T-helper 2 cell treated with Interferon-gamma antibody and Interleukin-4, amounts not matched to agents 5 μg/mL and 100 μg/mL, for 36 hours (primary cell): ENCODE measurements at places on chromosomes 2 and 18.
A peak's percentile ranks its signal among the peaks of the same experiment; 100 is the strongest.

DNA sequence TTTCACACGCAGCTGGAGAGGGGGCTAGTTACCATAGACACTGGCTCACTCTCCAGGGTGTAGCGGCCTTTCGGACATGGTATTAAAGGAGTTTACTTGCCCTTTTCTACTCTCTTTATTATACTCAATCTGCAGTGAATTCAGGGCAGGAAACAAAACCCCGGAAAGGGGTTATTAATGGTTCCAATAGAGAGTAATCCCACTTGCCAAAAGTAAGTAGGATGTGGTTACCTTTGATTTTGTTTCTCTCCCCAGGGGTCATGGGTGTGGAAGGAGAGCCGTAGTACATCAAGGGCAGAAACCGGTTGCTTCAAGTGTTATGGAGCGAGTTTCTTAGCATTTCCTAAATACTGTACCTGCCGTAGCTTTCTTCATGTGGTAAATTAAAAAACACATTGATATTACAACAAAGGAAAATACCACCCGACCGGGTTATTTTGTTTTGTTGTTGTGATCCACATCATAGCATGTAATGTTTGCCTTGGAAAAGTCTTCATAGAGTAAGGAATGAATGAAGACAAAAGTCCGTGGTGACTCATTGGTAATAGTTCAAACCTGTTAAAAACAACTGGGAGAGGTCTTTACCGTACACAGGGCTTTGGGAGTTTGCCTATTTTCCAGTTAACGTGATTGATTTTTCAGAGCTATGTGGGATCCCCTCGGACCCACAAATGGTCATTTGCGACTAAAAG lies 71.5 kb downstream of the SLC4A3 start:
- H3K36me3 ChIP-seq = no peaks in the 10 kb centered on the region
- H3K4me1 ChIP-seq = no peaks in the 10 kb centered on the region
- DNase-seq = no peak
- H3K27me3 ChIP-seq = peaks cover 11% of the 10 kb centered on the region
- no peak overlapping the region for H3K27ac ChIP-seq
- no peak overlapping the region for H3K4me3 ChIP-seq

GRCh38 chr2:20781656-20782265 lies 41.1 kb downstream of the LDAH start:
- peaks cover 5% of the 10 kb centered on the region for H3K36me3 ChIP-seq
- peaks cover 7% of the 10 kb centered on the region for H3K4me1 ChIP-seq
- no peak for DNase-seq
- H3K27ac ChIP-seq = no peak overlapping the region
- H3K4me3 ChIP-seq = no peak overlapping the region

DNA sequence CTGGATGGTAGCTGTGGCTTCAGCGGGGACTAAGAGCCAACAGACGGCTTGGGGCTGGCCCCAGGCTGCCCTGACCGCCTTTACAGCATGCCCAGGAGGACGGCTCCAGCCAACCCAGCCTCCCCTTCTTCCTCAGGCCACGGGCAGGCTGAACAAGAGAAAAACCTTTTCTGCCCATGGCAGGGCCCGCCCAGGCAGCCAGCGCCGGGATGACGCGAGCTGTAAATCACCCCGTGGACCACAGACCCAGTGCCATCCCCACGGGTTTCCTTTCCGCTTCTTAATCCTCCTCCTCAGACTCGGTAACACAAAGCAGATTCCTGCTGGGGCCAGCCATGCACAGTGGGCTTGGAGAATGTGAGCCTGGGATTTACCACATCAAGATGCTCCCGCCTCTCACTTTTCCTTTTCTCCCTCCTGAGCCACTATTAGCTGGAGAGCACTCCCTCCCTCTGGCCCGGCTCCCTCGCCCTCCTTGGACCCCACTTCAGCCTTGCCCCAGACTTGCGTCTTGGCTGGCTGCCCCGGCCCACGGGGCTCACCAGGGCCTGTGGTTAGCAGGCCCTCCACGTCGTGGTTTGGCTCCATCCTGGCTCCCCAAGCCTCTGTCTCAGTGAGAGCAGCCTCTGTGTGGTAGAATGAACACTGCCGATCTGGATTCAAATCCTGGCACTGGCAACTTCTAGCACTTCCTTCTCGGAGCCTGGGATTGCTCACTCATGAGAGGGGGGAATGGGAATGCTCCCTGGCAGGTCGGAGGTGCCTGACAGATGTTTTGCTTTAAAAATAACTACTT lies 31.4 kb downstream of the ATOH8 start:
- H3K27me3 ChIP-seq = peaks cover 5% of the 10 kb centered on the region
- no peak for DNase-seq
- peaks cover 1% of the 10 kb centered on the region for H3K4me1 ChIP-seq

GRCh38 chr2:197268786-197269584 lies 41.6 kb downstream of the ANKRD44 start:
- peaks cover 9% of the 10 kb centered on the region for H3K36me3 ChIP-seq
- peak overlapping the region; percentile 81 for H3K27ac ChIP-seq
- H3K4me3 ChIP-seq = peak overlapping the region; percentile 40
- no peaks in the 10 kb centered on the region for H3K27me3 ChIP-seq
- DNase-seq = peak; percentile 44

DNA sequence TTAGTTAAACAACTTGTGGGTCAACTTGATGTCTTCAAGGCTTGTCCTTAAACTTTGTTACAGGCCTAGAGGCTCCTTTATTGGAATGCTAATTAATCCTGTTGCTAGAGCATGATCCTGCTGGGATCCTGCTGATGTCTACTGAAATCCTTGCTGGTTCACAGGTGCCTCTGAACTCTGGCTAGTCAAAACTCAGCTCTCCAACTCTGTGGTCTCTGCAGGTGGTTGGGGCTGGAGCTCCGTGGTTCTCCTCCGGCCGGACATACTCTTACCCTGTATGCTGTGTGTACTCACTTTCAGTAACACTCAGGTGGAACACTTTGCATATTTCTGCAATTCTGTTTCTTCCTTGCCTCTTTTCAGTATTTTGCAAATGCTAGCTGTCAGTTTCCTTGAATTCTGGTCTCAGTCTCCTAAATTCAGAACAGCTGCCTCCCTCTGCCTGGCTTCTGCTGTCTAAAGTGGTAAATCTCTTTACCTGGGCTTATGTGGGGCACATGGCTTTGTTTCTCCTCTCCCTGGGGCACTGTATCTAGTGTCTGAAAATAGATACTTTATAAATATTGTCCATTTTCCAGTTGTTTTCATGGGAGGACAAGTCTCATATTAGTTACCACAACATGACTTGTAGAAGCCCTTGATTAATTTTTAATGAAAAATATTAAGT lies 113.0 kb downstream of the ATP9B start:
- H3K36me3 ChIP-seq = no peaks in the 10 kb centered on the region
- no peak overlapping the region for H3K4me3 ChIP-seq
- peaks cover 3% of the 10 kb centered on the region for H3K4me1 ChIP-seq
- no peaks in the 10 kb centered on the region for H3K27me3 ChIP-seq
- H3K27ac ChIP-seq = no peak overlapping the region
- no peak for DNase-seq

GRCh38 chr18:23099621-23100020 lies 35.7 kb upstream of the CABLES1 start:
- H3K36me3 ChIP-seq = no peaks in the 10 kb centered on the region
- no peak for DNase-seq
- H3K27ac ChIP-seq = no peak overlapping the region
- peaks cover 7% of the 10 kb centered on the region for H3K4me1 ChIP-seq
- no peak overlapping the region for H3K4me3 ChIP-seq
- H3K27me3 ChIP-seq = peaks cover 7% of the 10 kb centered on the region

GRCh38 chr2:140596447-140596846 lies 1534.4 kb downstream of the LRP1B start:
- no peaks in the 10 kb centered on the region for H3K36me3 ChIP-seq
- no peak overlapping the region for H3K27ac ChIP-seq
- H3K27me3 ChIP-seq = no peaks in the 10 kb centered on the region
- H3K4me1 ChIP-seq = no peaks in the 10 kb centered on the region
- no peak for DNase-seq
- H3K4me3 ChIP-seq = no peak overlapping the region

DNA sequence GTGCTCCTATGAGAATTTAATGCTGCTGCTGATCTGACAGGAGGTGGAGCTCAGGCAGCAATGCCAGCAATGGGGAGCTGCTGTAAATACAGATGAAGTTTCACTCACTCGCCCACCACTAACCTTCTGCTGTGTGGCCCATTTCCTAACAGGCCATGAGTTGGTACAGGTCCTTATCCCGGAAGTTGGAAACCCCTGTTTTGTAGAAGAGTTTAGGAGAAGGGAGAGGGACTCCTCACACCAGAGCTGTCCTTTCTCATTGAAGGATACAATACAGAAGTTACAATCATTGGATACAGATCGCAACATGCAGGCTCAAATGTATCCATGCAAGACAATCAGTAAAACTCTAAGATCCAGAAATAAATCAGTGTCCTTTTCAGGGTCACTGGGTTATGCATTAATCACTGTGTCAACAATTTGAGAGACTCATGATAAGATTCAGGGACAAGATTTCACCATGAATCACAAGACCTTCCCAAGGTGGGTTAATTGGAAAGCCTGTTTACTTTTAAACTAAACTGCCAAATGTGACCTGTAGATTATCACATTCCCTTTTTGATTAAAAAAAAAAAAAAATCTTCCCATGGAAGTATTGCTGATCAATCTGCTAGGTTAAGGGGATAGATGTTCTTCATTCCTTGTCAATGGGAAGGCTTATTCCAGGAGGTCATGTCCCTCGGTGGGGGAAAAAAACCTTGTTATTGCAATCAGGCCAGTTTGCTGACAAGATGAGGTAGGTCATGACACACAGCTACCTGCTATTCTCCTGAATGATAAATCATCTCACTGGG lies 97.2 kb downstream of the SP100 start:
- no peaks in the 10 kb centered on the region for H3K27me3 ChIP-seq
- H3K4me3 ChIP-seq = no peak overlapping the region
- peaks cover 70% of the 10 kb centered on the region for H3K36me3 ChIP-seq

DNA sequence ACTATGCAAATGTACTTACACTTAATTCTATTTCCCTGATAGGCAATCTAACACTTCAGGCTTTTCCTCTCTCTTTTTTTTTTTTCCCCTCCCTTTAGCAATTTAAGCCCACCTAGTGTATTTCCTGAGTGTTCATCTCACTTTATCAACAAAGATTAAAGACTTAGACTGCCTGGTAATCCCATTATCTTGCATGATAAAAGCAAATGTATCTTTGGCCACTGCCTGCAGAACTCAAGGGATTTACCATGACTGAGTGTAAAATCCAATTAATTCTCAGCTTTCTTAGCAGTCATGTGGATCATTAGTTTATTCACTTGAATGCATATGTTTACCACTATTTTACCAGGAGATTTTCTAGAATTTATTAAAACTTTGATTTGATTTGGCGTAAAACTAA lies 1102.2 kb upstream of the GYPC start:
- H3K36me3 ChIP-seq = no peaks in the 10 kb centered on the region
- DNase-seq = no peak

GRCh38 chr2:158996378-158996993 lies 28.0 kb downstream of the TANC1 start:
- DNase-seq = no peak
- H3K27me3 ChIP-seq = peaks cover 1% of the 10 kb centered on the region
- H3K4me1 ChIP-seq = no peaks in the 10 kb centered on the region
- H3K27ac ChIP-seq = no peak overlapping the region

DNA sequence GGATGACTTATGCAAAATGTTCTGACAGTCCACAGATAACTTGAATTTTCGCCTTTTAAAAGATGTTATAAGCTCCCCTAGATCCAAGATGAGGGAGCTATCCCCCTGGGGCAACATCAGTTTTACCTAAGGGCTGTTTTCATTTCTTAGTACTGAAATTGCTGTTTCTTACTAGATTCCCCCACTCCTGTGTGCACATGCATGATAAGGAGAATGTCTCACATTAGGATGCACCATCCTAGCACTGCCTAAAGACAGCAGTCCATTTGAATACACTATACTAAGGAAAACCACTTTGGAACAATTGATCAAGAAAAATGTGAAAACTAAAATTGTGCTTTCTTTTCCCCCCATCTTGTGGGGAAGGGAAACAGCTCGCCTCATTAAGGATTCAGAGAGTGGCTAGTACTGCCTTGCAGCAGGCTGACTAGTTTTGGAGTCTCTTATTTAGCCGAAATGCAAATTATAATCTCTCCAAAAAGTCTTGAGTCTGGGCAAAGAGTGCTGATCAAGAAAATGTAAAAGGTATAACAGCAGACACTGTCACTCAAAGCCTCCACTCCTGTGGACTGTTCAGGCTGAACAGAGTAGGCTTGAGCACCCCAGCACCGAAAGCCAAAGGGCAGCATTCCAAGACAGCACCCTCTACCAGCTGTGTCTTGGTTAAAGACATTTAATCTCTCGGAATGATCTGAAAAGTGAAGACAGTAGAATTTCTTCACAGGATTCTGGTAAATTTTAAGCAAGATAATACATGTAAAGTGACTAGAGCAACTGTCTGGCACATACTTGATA lies 65.0 kb downstream of the ZNF385B start:
- no peak overlapping the region for H3K27ac ChIP-seq
- H3K4me3 ChIP-seq = no peak overlapping the region
- H3K4me1 ChIP-seq = no peaks in the 10 kb centered on the region
- no peaks in the 10 kb centered on the region for H3K27me3 ChIP-seq
- DNase-seq = no peak

GRCh38 chr2:105239924-105240323 lies 1.6 kb upstream of the GPR45 start:
- no peak overlapping the region for H3K4me3 ChIP-seq
- H3K27me3 ChIP-seq = peaks cover 6% of the 10 kb centered on the region
